ENCODE measurements at places on chromosomes 7 and 10. TPM values are rescaled to one million over a fixed set of nuclear protein-coding genes. Genes with fewer than 3 reads are reported as not detected.

The NUTM2E gene
- polyA plus RNA-seq: 0.59 TPM

The PNLIPRP1 gene
- not detected for polyA plus RNA-seq

The SAP25 gene
- polyA plus RNA-seq: 4.9 TPM

The ADIRF gene
- polyA plus RNA-seq: 13.9 TPM

The ARHGAP19 gene
- 28.5 TPM for polyA plus RNA-seq

The TMEM176B gene
- polyA plus RNA-seq: 105 TPM

The PCBD1 gene
- 45.6 TPM for polyA plus RNA-seq

The MAT1A gene
- polyA plus RNA-seq: 0.90 TPM

The SPAM1 gene
- polyA plus RNA-seq: not detected

The ATRNL1 gene
- polyA plus RNA-seq: 31.1 TPM

The ANLN gene
- polyA plus RNA-seq: 38.0 TPM

DNA sequence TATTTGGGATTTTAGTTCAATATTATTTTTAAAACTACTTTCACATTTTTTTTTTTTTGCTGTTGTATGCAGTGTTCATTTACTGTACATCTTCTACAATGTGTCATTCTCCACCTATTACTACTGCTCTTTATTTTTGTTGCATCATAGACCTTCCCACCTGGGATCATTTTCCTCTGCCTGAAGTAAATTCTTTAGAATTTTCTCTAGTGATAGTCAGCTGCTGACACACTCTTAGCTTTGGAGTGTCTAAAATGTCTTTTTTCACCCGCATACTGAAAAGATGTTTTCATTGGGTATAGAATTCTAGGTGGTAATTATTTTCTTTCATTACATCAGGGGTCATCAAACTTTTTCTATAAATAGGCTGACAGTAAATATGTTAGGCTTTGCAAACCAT is 30.5 kb downstream of the CFAP43 start:
- DNase-seq: no peak

- no peak for DNase-seq
Measured at GRCh38 chr10:44752451-44753441, 158.4 kb upstream of the TMEM72 start.

DNA sequence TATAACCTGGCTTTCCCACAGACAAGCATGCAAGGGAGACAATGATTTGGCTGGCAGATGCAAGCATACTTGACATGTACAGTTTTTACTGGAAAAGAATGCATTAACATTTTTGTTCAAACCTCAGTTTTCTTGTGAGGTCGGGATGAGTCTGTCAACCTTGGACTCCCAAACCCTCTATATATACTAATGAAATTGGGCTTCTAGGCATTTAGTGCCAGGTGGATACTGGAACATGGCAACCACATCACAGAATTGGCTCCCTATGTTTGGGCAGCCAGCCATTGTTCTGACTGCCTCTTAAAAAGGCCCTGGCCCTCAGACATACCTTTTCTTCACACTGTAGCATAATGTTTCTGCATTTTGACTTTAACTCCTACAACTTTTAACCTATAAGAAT is 39.1 kb downstream of the CDK6 start:
- no peak for DNase-seq

GRCh38 chr7:12839508-12840153 is 152.2 kb downstream of the ARL4A start:
- DNase-seq: no peak

- no peak for DNase-seq
Measured at GRCh38 chr10:93099670-93100069, 26.0 kb downstream of the CYP26A1 start.

DNA sequence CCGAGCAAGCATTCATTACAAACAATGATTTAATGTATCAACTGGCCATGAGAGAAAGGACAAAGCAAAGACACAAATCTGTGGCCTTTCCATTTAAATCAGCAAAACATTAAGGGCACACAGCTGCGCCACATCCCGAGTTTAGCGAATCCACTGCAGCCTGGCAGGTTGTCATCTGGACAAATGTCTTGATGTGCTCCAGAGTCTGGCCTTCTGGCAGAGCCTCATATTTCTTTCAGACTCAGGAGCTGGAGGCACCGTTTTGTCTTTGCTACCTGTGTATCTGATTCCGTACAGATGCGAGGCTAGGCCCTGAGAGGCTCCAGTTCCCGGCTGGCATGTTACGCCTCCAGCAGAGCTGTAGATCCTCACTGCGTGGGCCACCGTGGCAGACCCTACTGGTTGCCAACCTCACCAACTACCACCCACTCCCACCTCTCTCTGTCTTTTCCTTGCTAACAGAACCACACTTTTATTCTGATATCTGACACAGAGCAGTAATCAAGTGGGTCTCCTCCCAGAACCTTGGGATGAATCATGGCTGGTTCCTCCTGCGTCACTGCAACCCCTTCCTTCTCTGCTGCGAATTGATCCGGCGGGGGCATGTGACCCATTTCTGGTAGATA is 40.9 kb upstream of the EFCAB10 start:
- DNase-seq: no peak

DNA sequence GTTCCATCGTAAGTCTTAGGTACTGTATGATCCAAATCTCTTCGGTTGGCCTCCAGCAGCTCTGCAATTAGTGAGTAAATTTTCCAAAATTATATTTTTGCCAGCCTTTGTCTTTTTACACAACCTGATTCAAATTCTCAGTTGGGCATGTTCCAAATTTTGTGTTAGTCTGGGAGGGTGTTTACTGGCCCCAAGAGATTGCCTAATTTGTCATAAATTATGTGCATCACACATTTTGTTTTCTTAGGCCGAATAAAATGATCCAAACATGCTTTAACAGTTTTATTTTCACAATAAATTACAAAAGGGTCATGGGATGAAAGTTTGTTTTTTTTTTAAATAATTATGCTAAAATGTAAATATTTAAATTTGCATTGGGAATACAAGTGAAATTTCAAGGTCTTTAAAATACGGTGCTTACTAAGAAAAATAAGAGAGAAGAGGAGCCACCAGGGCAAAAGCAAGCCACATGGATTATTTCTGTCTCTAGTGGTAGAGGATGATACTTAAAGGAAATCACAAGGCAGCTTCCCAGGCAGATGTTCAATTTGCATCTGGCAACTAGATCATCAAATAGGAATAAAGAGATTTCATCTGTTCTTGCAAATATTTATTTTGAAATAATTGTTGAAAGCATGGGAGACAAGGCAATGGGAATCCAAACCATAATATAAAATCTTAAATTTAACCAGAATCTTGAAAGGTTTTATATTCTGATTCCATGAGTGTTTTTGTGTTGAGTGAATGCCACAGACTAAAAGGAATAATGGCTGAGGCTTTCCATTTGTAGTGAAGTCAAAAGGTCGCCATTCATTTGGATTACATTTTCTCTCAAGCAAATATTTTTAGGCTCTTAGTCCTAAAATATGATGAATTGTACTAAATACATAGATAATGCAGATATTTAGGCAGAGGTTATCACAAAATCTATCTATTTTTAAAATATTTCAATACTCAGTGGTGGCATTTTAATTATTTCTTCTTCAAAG is 111.1 kb downstream of the MDFIC start:
- DNase-seq: no peak

DNA sequence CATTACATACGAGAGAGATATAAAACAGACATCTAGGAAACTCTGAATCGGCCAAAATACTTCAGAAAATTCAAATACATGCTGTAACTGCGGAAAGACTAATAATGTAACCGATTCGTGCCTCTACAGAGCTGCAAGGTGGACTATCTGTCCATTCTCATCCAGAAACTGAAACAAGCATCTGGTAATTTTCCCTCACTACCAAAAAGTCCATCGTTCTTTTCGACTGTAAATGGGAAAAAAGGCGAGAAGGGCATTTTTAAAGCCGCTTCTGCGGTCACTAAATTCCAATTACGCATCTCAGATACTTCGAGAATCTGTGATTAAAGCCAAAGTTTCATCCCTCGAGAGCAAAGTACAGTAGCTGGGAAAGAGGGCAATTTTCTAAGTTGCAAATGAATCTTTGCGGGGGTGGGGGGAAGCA is 1.3 kb downstream of the OGA start:
- DNase-seq: no peak

- DNase-seq: no peak
Measured at GRCh38 chr7:85292908-85293576, 106.2 kb upstream of the SEMA3D start.

DNA sequence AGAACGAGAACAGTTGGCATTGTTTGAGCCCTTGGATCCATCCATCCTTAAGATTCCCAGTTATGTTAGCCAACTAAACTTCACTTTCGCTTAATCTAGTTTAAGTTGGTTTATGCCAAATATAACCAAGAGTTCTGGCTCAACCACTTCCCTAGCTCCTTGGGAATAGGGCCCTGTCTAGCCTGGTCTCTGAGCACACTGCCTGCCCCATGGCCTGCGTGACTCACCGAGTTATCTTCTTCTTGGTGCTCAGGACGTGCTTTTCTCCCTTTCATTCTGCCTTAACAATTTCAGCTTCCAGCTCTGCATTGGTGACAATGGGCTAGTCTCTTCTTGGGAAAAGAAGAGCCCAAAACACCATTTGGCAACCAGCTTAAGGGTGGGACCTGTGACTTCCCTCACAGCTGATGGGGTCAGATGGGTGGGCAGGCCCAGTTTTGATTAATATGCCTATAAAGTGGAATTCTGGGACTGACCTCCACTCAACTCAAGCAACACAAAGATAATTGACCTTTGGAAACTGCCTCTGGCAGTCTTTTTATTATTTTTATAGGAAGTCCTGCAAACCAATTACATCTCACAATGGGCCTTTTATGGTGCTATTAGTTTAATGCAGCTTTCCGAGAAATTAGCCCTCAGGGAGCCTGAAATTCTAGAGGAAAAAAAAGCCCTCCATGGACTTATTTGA is 126.4 kb downstream of the CFAP58 start:
- no peak for DNase-seq

GRCh38 chr7:76315364-76315763 is 12.9 kb downstream of the HSPB1 start:
- no peak for DNase-seq

GRCh38 chr10:9390516-9390915 is 1336.0 kb downstream of the GATA3 start:
- no peak for DNase-seq

DNA sequence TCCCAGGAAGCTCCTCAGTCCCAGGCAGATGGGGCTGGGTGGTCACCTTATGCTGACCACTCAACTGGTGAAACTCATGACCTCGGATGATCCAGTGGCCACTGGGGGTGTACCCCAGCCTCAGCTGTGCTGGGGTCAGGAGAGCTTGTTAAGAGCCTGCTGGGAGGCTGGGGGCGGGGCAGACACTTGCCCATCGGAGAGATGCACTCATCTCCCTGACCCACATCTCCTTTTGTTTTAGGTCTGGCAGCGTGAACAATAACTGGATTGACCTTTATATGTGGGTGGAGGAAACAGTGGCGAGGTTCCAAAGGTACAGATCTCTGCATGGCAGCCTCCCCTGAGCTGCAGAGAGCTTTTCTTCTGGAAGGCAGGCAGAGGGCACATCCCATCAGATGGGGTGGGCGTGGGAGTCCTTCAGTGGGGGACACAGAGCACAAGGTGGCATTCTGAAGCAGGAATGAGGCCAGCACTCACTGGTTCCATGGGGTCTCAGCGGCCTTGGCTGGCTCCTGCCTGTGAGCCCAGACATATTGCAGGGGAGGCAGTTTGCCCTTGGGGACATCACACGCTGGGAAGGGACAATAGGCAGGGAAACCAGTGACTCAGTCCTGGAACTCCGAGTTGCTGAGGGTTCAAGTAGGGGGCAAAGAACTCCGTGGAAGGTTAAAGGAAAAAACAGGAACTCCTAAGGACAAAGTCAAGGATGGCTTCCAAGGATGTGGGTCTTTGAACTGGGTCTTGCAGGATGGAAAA is 5.2 kb downstream of the ANTXRL start:
- DNase-seq: no peak

DNA sequence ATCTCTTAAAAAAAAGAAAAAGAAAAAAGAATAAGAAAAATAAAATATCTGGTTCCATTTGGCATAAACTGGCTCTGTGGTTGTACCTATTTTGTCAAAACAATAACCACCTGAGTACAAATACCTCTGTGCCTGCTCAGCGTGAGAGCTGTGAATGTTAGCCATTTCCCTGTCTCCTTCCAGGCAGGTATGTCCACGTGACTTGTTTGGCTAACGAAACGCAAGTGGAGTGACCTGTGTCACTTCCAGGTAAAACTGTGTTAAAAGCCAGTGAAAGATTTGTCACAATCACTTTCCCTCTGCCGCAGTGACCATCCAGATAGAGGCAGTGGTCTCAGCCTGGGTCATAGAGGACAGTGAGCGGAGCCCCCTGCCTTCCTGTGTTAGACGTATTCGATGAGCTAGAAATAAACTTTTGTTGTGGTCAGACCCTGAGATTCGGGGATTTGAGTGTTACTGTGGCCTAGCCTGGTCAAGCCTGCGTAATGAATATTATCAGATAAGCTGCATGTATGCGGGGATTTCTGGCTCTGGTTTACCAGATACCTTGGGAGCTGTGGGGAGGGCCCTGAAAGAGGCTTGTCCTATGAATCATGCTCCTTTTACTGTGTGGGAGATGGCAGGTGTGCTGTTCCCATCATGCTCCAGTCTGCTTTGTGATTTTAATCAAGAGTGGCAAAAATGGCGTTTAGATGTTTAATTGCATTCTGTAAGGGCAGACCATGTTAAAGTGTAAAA is 3.8 kb downstream of the PTER start:
- no peak for DNase-seq

DNA sequence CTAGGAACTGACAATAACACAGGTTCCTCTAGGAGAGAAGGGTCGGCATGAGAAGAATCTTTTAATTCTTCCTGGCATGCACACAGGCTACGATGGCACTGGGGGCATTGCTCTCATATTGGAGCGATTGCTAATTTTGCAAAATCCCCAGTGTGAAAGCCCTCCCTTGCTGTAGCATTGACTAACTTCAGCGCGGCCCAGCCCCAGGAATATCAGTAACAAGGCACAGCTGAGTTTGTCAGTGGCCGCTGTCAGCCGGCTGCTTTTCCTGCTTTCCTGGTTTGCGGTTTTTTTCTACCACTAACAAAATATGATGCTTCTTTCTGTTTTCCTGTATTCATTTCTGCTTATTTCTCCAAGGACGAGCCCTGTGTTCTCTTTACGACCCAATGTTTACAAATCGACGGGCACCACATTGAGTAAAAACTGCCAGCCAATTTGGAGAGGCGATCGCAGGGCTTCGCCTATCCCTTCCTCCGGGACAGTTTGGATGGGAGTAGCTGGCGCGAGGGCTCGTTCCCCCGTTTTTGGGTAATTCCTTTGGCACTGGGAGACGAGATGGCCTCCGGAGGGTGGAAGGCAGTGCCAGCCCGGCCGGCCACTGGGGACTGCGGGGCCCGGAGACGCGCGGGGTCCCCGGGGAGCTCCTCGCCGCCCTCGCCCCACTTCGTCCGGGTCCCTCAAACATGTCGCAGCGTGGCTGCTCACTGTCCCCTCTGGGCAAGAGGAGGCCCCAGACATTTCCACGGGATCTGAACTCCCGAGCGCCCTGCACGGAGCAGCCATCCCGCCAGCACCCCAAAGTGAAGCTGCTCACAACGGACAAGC is 967 bp downstream of the ADARB2 start:
- no peak for DNase-seq

DNA sequence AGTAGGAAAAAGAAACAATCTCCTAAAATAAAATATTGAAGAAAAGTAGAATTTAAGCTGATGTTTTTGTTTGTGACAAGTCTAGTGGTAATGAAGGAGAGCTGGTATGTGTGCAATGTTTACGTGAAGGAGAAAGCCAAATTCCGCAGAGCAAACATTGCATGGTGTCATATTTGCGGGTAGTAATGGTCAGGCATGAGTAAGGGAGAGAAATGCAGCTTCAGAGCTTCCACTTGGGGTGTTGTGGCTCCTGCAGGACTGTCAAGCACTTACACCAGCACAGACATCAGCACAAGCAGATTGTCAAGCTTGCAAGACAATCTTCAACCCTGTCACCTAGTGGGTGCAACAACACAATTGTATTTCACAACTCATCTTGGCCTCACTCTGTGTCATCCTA is 136.5 kb upstream of the ETV1 start:
- DNase-seq: no peak

- DNase-seq: no peak
Measured at GRCh38 chr10:89299031-89299430, 2.8 kb upstream of the IFIT2 start.
